Small intestine (tissue), 16 donors: ENCODE measurements at places on chromosomes 11 and 22. TPM values are rescaled to one million over a fixed set of nuclear protein-coding genes. Genes with fewer than 3 reads are reported as not detected.

The CCDC73 gene
- polyA plus RNA-seq = 0.01 TPM

The SHANK2 gene
- polyA plus RNA-seq = 5.1 TPM

The SLCO2B1 gene
- 46.6 TPM for polyA plus RNA-seq

The AMOTL1 gene
- polyA plus RNA-seq = 6.6 TPM

The KDM4E gene
- polyA plus RNA-seq = not detected

The EMID1 gene
- 131 TPM for polyA plus RNA-seq

The PATE2 gene
- not detected for polyA plus RNA-seq

The GRAMD4 gene
- 38.5 TPM for polyA plus RNA-seq

DNA sequence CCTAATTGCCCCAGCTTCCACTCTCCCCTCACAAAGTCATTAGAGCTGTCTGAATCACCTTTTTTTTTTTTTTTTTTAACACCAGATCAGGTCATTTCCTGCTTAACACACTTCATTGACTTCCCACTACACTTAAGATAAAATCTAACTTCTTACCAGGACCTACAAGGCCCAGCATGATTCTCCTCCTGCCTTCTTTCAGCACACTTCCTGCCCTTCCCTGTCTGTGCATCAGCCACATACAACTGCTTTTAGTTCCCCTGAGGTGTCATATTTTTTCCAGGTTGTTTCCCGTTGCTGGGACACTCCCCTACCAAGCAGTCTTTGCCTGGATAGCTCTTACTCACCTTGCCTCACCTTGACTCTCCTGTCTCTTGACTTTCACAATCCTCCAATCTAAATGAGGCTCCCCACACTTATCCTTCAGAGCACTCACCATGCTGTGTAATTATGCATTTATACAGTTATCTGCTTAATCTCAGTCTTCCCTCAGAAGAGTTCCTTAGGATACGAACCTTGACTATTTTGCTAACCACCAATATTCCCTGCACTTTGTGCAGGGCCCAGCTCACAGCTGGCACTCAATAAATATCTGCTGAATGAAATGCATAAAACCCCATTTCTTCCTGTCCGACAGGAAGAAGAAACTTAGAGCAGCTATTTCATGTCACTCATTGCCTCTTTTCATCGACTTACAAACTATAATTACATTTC is 96.6 kb upstream of the AKIP1 start:
- peaks cover 5% of the 10 kb centered on the region for H3K4me1 ChIP-seq
- H3K36me3 ChIP-seq = peaks cover 2% of the 10 kb centered on the region
- peak; percentile 83 for DNase-seq
- H3K27me3 ChIP-seq = no peaks in the 10 kb centered on the region
- no peak overlapping the region for H3K4me3 ChIP-seq

The GAL gene
- polyA plus RNA-seq = 11.9 TPM

DNA sequence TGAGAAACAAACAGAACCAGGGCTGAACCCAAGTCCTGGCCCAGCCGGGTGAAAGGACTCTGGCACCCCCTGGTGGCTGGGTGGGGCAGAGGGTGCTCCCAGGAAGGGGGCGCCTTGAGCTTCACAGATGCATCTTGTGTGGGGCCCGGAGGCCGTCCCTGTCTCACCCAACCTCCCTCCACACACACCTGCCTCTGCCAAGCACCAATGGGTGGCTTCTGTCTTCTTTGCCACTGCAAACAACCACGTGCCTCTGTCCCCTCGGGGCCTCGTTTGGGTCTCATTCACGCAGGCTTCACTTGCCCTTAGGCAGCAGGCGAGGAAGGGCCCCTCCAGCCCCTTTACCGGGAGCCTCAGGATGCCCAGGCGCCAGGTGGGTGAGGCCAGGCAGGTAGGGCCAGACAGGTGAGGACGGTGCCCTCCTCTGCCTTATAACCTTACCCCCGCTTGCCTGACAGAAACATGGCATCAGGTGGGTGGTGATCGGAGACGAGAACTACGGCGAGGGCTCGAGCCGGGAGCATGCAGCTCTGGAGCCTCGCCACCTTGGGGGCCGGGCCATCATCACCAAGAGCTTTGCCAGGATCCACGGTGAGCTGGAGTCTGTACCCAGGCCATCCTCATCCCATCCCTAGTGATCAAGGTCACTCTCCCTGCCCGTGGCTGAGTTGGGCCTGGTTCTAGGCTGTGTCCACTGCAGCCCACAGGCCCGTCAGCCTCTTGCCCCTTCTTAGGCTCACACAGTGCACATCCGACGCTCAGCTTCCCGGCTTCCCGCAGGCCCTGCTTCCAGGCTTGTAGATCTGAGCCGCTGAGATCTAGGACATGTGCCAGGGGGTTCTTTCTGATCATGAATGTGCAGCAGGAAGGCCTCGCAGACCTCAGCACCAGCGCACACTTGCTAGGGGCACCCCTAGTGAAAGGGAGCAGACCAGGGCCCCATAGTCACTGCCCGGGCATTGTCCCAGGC is 17.2 kb downstream of the POLR3H start:
- H3K36me3 ChIP-seq = peaks cover 97% of the 10 kb centered on the region
- DNase-seq = peak; percentile 46
- no peaks in the 10 kb centered on the region for H3K27me3 ChIP-seq
- peaks cover 8% of the 10 kb centered on the region for H3K4me1 ChIP-seq

GRCh38 chr11:69088676-69089146 is 40.0 kb downstream of the TPCN2 start:
- peak; percentile 78 for DNase-seq
- H3K36me3 ChIP-seq = peaks cover 87% of the 10 kb centered on the region
- no peak overlapping the region for H3K4me3 ChIP-seq

GRCh38 chr11:61158691-61159381 is 2.4 kb downstream of the VPS37C start:
- H3K27me3 ChIP-seq = no peaks in the 10 kb centered on the region
- peak overlapping the region; percentile 70 for H3K27ac ChIP-seq
- DNase-seq = peak; percentile 72
- H3K4me3 ChIP-seq = peak overlapping the region; percentile 22
- H3K36me3 ChIP-seq = peaks cover 14% of the 10 kb centered on the region

The FEN1 gene
- polyA plus RNA-seq = 21.1 TPM

The CLMP gene
- 3.5 TPM for polyA plus RNA-seq

The APOA5 gene
- not detected for polyA plus RNA-seq

The FOLH1 gene
- polyA plus RNA-seq = 69.8 TPM

DNA sequence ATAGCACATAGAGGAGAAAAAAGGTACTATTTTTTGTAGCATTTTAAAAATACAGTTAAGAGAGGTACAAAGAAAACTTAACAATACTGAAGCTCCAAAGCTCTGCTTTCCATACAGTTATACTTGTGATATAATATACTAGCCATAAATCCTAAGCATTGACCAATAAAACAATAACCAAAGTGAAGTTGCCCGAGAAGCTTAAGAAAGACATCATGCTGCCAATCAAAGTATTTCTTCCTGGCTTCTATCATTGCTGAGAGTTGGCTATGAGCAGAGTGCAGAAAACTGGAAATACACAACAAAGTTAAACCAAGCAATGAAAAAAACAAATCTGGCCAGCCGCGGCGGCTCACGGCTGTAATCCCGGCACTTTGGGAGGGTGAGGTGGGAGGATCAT is 84.2 kb downstream of the RBFOX2 start:
- no peak overlapping the region for H3K4me3 ChIP-seq
- H3K27me3 ChIP-seq = no peaks in the 10 kb centered on the region
- no peaks in the 10 kb centered on the region for H3K36me3 ChIP-seq
- DNase-seq = no peak
- H3K4me1 ChIP-seq = no peaks in the 10 kb centered on the region
- no peak overlapping the region for H3K27ac ChIP-seq

The SCGB1A1 gene
- polyA plus RNA-seq = not detected

DNA sequence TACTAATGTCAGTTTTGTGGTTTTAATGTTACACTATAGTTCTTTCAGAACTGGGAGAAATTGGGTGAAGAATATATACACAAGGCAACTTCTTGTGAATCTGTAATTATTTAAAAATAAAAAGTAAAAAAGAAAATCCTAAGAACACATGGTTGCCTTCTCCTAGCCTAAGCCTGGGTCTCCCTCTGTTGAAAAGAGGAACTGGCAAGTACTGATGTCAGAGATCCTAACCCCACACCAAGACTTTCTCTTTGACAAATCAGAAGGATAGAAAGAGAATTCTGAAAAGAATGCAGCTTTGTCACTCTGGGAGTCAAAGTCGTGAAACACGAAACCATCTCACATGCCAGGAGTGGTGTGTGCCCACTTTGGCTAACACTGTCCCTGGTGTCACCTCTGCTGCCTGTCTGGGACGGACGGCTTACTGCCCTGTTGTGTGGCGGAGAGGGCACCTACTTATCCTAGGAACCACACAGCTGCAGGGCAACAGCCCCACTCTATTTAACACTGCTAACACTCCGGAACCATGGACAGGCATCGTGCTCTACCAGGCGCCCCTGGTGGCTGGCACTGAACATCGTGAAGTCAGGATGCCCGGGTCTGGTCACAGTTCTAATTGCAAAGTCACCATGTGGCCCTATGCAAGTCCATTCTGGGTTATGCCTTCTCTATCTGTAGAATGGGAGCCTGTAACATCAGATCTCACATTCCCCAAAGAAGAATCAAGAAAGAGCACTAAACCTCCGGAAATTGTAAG is 108.7 kb upstream of the CD82 start:
- H3K27me3 ChIP-seq = peaks cover 3% of the 10 kb centered on the region
- H3K36me3 ChIP-seq = no peaks in the 10 kb centered on the region
- H3K4me3 ChIP-seq = no peak overlapping the region
- no peaks in the 10 kb centered on the region for H3K4me1 ChIP-seq

The GLYAT gene
- not detected for polyA plus RNA-seq

DNA sequence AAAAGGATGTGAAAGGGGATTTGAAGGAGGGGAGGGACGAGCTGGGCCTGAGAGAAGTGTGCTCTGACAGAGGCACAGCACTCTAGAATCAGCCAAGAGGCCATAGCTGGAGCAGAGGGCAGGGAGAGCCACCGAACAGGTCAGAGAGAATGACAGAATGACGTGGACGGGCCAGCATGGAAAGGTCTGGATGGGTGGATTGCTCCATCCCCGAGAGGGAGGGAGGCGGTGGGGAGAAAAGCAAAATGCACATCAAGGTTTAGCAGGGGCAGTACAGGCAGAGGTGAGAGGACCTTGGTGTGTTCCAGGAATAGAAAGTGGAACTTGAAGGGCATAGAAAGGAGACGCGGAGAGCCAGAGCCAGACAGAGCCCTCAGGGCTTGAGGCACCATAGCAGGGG is 6.9 kb downstream of the PMM1 start:
- no peaks in the 10 kb centered on the region for H3K27me3 ChIP-seq
- no peak overlapping the region for H3K4me3 ChIP-seq
- H3K27ac ChIP-seq = no peak overlapping the region
- no peak for DNase-seq
- H3K4me1 ChIP-seq = no peaks in the 10 kb centered on the region
